ENCODE measurements at places on chromosomes 2 and 18. TPM values are rescaled to one million over a fixed set of nuclear protein-coding genes. Genes with fewer than 3 reads are reported as not detected.

DNA sequence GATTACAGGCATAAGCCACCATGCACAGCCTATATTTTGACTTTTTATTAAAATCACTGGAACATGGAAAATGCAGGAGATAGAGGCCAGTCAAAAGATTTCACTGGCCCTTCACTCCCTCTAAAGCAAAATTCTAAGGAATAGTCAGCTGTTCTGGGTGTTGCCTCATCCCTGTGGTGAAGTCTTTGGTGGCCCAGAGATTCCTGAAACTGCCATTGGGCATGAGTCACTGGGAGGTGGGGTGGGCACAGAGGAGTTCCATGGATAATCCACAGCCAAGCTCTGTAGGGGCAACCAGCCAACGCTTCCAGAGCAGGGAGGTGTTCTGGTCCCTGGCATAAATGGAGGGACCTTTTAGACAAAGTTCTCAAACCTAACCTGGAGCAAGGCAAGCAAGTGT is 89.7 kb upstream of the TTC39C start:
- DNase-seq = no peak

Gene HRH4
- total RNA-seq = not detected

Gene LYPD6B
- total RNA-seq = 2.0 TPM

DNA sequence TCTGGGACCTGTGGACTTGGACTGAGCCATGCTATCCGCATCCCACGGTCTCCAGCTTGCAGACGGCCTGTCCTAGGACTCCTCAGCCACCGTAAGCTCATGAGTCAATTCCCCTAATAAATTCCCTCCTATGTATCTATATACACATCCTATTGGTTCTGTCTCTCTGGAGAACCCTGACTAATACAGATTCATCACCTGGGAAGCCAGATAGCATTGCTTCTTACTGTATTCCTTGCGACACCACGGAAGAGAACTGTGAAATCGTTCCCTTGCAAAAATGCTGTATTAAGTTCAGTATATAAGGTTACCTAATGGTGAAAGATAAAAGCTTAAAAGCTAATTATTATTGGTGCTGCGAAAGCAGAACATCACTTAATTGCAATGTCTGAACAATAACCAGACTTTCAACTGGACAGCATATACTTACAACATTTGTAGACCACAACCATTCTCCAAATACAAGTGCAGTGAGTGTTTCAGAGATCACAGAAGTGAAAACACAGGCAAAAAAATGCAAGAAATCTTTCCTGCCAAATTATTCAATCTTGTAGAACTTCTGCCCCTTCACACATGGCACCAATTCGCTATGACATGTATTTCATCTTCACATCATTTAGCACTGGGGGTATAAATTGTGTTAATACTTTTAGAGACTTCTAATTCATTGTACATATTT is 352.9 kb downstream of the TXNL1 start:
- no peak for DNase-seq

- DNase-seq = no peak
Observed at GRCh38 chr2:232200195-232200594, 178.4 kb upstream of the ALPP start.

Gene SLC23A3
- 111 TPM for total RNA-seq

Gene LRRTM4
- total RNA-seq = not detected

DNA sequence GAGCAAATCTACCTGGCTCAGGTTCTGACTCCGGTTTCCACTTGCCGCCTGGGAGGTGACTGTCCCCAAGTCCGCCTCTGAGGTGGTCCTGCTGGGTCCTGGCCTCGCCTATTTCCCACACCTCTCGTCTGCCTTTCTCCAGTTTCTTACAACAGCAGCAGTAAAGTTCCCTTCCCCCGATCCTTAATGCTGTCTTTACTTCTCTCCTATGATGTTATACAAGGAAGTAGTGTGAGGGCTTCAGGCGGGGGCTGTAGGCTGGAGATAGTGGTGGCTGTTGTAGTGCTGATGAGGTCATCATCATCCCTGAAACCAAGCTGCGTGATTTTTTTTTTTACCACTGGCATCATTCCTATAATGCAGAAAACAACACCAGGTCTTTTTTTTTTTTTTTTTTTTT is 18.9 kb downstream of the TGIF1 start:
- no peak for DNase-seq

- no peak for DNase-seq
Observed at GRCh38 chr18:1133541-1133940, 228.9 kb downstream of the ADCYAP1 start.

DNA sequence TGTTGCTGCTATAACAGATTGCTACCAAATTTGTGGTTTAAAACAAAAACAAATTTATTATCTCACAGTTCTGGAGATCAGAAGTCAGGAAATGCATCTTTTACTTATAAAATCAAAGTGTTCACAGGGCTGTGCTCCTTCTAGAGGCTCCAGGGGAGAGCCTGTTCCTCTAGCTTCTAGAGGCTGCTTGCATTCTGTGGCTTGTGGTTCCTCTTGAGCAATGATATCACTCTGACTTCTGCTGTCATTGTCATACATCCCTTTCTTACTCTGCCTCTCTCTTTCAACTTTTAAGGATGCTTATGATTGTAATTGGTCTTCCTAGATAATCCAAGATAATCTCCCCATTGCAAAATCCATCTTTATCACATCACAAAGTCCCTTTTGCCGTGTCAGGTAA is 6.1 kb upstream of the DCC start:
- no peak for DNase-seq

Gene REEP1
- total RNA-seq = 4.7 TPM

GRCh38 chr18:48928787-48929186 is 22.0 kb downstream of the SMAD7 start:
- peak; percentile 73 for DNase-seq

DNA sequence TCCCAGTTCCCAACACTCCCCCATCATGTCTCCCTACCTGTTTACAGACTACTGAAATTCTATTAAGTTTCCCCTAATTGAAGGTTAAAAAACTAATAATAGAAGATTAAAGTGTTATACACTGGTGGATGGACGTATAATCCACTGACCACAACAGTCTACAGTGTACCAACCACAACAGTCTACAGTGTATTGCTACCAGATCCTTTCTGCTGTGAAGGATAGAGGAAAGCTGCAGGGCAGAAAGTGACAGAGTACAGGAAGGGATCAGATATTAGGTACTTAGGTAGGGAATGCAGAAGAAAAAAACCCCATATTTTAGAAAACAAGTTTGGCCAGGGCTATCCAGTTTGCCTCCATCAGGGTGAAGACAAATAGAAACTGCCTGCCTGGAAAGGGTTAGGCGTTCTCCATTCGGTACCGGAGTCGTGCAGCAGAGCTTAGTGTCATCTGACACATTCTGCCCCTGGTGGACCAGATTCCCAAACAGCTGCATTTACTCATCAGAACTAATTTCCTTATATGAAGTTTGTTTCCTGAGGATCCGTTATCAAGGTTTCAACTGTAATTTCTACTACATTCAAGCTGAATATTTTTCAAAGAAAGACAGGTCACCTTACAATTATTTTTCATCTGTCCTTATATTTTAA is 49.9 kb downstream of the KLF7 start:
- DNase-seq = no peak

- DNase-seq = peak; percentile 58
Observed at GRCh38 chr2:181275643-181276070, 181.5 kb upstream of the ITGA4 start.

DNA sequence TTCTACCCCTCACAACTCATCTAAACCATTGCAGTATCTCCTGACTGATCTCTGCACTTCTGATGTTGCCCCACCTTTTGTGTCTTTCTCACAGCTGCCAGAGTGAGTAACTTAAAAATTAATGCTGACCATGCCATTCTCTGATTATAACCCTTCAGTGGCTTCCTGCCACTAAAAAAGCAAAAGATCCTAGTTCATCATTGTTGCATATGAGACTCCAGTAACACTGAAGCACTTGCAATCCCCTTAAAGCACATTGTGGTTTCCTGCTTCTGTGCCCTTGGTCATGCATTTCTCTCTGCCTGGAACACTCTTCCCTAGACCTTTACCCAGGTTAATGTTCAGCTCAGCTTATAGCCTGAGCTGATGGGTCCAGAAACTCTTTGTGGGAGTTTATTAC is 95.1 kb upstream of the WDSUB1 start:
- no peak for DNase-seq

Gene FKBP7
- 0.83 TPM for total RNA-seq
